ENCODE measurements at places on chromosomes 5 and 9.

DNA sequence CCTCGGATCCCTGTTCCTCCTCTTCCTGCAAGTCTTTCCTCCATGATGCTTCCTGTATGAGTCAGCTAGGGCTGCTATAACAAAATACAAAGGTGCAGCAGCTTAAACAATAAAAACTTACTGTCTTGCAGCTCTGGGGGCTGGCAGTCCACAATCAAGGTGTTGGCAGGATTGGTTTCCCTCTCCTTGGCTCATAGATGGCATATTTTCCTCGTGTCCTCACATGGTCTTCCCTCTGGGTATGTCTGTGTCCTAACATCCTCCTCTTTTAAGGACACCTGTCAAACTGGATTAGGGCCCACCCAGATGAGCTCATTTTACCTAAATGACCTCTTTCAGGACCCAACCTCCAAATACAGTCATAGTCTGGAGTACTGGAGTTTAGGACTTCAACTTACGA, 117.5 kb downstream of the MED10 start:
- no peak for DNase-seq

DNA sequence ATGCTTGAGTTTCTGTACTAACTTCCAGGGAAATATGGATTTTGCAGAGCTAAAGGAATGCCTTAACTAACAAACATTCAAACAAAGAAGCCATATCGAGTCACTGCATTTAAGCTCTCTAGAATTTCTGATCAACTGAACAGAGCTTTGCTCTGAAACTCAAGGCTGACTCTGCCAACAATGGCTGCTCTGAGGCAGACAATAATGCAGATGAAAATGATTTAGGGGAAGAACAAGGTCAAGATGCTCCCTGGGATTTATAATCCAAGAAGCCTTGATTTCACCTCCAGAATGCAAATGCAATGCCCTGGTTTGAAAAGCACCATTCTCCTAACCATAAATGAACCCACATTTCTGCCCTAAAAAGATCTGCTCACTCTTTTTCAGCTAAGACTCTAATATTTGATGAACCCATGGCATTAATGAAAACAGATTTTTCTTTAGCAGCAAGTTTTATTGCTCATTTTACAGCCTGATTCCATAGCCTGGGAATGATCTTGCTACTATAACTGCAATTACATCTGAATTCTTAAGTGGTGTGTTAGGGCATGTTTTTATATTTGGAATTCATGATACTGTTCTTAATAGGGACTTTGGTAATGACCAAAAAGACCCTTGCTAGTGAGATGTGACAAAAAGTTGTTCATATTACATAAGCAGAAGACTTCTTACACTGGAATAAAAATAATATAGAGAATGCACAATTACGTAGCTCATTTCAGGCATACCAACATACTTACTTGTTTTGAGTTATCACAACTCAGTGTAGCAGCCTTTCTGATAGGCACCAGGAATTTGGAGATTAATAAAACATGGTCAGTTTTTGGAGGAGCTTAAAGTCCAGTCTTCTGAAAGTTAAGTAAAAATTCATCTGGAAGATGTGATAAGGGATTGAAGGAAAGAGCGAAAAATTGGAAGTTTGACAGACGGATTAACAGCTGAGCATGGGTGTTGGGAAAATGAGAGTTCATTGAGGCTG, 169.4 kb downstream of the TRPM3 start:
- DNase-seq: no peak

GRCh38 chr9:37902796-37903646, 906 bp downstream of the SLC25A51 start:
- DNase-seq: no peak

DNA sequence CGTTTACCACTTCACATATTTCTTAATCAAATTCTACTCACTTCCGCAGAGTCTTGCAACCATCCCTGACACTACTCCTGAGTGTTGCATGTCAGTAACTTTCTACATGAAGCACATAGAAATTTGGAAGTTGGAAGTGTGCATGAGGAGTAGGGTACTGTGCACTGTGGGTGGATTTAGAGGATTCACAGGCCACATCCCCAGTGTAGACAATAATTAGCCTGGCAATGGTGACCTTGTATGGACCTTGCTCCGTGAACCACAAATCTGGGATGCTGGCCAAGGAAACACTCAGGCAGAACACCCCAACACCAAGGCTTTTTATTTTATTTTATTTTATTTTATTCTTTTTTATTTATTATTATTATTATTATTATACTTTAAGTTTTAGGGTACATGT, 25.5 kb downstream of the CTSL start:
- DNase-seq: no peak

DNA sequence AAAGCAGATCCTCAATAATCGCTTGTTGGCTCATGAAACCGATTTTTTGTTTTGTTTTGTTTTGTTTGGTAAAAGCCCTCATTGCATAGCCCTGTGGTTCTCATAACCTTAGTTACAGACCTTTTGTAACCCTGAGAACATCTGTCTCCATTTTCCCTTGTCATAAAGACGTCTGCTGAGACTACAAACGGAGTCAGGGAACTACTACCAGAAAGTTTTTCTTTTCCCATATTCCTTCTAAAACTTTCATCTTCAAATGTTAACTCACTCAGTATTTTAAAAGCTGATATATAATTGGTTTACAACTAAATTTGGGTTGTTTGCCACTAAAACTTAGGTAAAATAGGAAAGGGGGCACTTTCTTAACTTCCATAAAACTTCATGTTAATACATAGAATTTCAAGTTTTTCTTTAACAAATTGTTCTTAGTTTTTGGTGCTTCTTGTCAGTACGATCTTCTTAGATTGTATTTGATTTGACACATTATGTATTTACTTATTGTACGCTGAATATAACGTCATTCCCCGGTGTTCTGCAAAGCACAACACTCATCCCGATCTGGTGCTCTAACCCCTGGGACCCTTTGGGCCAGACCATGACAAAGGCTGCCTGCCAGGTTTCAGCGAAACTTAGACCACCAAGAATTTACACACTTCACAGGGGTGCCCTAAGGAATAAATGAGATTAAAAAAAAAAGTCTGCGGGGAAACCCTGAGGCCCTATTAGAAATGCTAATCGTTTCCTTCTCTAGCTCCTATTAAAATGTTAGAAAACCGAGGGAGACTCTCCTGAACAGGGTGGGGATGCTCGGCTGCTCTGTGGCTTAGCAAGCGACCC, 1.1 kb upstream of the ANP32B start:
- no peak for DNase-seq

DNA sequence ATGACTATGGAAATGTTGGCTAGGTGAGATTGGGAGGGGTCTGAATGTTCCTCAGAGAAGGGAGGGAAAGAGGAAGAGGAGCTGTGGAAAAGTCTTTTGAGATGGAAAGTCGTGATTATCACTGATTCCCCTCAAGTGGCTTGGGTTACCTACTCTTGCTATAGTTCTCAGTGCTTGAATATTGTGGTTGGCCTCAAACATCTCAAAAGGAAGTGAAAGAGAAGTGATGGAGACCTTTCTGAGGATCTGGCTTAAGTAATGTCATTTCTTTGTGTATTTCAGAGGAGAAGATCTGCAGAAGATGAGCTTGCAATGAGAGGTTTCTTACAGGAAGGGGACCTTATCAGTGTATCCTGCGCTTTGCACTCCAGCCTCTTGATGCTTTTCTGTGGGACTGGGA, 5.5 kb downstream of the EXOSC2 start:
- no peak for DNase-seq

- DNase-seq: peak; percentile 39
Observed at GRCh38 chr9:100714372-100715099, 136.7 kb downstream of the CAVIN4 start.

- no peak for DNase-seq
Observed at GRCh38 chr5:6806668-6807067, 93.4 kb downstream of the TENT4A start.

DNA sequence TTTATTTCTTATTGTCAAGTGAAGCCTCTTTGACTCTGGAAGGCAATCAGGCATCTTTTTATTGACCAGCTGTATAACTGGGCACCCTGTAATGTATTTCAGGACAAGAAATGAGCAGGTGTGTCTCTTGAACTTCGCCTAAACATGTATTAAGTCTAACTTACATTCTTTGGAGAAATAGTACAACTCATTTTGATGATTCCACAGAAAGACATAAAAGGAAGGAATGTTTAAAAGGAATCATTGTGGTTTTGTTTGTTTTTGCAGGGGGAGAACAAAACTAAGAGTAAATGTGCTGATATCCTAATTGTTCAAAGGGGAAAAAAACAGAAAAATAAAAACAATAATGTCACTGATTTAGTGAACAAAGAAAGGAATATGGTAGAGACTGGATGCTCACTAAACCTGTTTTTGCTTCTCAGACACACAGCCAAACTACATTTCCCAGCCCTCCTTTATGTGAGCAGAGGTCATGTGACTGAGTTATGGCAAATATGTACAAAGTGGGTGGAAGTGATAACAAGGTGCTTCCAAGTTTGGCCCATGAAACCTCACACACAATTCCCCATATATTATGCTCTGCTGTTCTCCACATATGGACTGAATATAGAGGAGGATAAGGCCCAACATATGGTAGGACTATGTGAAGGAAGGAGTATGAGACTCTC, 150.6 kb upstream of the ACOT12 start:
- DNase-seq: no peak

DNA sequence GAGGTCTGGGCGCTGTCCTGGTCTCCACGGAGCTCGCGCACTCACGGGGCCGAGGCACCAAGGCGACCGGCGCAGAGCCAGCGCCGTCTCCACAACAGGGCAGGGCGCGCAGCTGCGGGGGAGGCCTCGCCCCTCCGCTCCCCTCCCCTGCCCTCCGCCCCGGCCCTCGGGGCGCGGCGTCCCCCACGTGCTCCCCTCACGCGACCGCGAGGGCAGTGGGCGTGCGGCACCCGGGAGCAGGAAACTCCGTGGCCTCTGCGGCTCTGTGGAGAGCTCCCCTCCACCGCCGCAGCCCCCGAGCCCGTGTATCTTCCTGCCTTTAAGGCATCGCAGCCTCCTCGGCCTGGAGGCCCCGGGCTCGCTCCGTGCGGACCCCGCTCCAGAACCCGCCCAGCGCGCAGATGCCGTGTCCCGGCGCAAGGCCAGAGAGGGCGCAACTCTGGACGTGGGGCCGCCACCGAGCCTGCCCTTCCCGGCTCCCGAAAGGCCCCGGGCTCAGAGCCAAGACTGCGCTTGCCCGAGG, 708 bp upstream of the TUBB4B start:
- no peak for DNase-seq

- no peak for DNase-seq
Observed at GRCh38 chr9:6708732-6709131, 49.0 kb upstream of the KDM4C start.

DNA sequence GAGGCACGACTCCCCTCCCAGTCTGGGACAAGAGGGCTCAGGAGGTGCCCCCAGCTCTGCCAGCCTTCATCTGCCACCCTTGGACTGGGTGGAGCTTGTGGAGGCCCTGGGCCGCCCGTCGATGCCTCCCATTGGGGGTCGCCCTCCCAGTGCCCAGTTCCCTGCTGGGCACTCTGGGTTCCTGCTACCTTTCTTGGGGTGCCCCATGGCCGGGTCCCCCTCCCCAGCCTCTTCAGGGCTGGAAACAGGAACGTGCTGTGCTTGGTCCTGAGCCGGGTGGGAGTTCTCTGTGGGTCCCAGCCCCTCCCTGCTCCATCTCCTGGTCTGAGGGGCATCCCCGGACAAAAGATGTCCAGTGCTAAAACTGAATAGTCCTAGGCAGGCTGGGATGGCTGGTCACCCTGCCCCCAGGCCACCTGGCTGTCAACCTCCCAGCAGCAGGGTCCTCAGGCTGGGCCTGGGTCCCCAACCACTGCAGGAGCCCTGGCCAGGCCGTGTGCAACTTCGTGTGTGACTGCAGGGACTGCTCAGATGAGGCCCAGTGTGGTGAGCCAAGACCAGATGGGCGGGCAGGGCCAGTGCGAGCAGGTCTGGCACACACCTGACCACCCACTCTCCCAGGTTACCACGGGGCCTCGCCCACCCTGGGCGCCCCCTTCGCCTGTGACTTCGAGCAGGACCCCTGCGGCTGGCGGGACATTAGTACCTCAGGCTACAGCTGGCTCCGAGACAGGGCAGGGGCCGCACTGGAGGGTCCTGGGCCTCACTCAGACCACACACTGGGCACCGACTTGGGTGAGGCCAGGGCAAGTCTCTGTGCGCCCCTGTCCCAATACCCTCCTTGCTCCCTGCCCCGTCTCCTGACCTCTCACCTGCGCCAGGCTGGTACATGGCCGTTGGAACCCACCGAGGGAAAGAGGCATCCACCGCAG, 784 bp downstream of the MAMDC4 start:
- DNase-seq: no peak

GRCh38 chr5:33969572-33970452, 14.7 kb downstream of the SLC45A2 start:
- DNase-seq: no peak

DNA sequence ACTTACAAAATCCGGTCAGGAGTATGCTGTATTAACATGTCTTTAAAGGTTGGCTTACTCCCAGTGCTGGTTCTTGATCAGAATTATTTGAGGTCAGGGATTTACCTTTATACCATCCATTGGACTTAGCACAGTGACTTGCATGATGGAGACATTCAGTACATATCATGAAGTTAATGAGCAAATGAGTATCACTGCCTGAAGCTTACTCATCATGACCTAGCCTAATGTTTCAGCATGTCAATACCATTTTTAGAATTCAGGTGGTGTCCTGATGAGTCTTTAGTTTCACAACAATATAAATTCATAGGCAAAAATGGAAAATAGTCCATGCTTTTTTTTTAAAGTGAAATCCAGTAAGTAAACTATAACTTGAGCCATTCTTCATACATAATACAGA, 226.0 kb upstream of the C9orf72 start:
- DNase-seq: no peak

- DNase-seq: no peak
Observed at GRCh38 chr5:153713943-153714342, 223.5 kb downstream of the GRIA1 start.

GRCh38 chr5:158058208-158059120, 199.5 kb upstream of the CLINT1 start:
- DNase-seq: no peak

GRCh38 chr5:174618589-174618988, 105.8 kb upstream of the MSX2 start:
- DNase-seq: no peak

DNA sequence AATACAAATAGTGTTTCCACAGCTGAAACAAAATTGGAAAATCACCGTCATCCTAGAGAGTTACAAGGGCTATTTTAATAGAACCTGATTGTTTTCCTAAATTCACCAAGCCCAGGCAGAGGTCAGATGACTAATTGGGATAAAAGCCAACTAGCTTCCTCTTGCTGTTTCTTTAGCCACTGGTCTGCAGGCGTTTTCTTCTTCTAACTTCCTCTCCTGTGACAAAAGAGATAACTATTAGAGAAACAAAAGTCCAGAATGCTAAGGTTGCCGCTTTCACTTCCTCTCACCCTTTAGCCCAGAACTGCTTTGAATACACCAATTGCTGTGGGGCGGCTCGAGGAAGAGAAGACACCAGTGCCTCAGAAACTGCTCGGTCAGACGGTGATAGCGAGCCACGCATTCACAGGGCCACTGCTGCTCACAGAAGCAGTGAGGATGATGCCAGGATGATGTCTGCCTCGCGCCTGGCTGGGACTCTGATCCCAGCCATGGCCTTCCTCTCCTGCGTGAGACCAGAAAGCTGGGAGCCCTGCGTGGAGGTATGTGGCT, at the start of gene TLR4:
Gene TLR4, plus strand, starts transcription at position 380 of the 552 bp plus-strand sequence. Its CDS starts 70 bp downstream, at position 450.
- no peak for DNase-seq

- no peak for DNase-seq
Observed at GRCh38 chr5:66956439-66956838, 240.2 kb downstream of the CD180 start.

- DNase-seq: no peak
Observed at GRCh38 chr5:122404018-122404417, 92.0 kb downstream of the SNCAIP start.

- DNase-seq: no peak
Observed at GRCh38 chr5:8981016-8981415, 564.9 kb downstream of the SEMA5A start.

All from D721Med (cell line).